Activated CD8-positive, alpha-beta T cell treated with anti-CD3 and anti-CD28 coated beads for 36 hours (primary cell): ENCODE measurements at places on chromosomes 5 and 9.
A peak's percentile ranks its signal among the peaks of the same experiment; 100 is the strongest.

GRCh38 chr5:147375151-147375550 is 134.7 kb downstream of the DPYSL3 start:
- DNase-seq: no peak

GRCh38 chr9:132806723-132807421 is 71.2 kb downstream of the AK8 start:
- DNase-seq: no peak

- no peak for DNase-seq
These were observed 33.9 kb downstream of the PRELID2 start for GRCh38 chr5:145801195-145801594.

GRCh38 chr5:136891175-136891972 is 526.0 kb upstream of the TRPC7 start:
- no peak for DNase-seq

DNA sequence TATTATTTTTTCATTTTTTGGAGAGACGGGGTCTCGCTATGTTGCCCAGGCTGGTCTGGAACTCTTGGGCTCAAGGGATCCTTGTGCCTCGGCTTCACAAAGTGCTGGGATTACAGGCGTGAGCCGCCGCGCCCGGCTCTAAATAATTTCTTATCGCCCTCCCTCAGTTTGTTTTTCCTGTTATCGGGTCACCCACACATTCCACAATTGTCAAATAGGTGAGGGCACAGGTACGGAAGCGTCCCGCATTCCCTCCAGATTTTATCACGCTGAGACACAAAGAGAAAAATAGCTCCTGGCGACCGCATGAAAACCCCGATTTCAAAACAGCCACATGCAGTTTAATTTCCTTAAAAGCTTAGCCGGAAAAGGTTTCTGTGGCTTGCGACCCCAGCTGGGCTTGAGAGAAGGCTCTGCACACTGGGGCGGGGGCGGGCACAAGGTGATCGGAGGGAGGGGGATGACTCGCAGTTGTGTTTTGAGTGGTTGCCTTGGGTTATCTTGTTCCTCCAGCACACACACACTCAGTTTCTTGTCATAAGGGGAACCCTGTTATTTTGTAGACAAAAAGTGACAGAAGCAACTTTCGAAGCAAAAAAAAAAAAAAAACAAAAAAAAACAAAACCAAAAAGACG is 717 bp upstream of the IQGAP2 start:
- DNase-seq: peak; percentile 96

- DNase-seq: no peak
These were observed 103.2 kb downstream of the USP20 start for GRCh38 chr9:129938291-129938979.

- DNase-seq: no peak
These were observed 42.6 kb upstream of the SPATA31D4 start for GRCh38 chr9:81885602-81886001.

GRCh38 chr5:74665273-74665672 is 19.8 kb upstream of the HEXB start:
- DNase-seq: no peak

GRCh38 chr5:170655476-170655875 is 128.0 kb upstream of the GABRP start:
- DNase-seq: no peak

DNA sequence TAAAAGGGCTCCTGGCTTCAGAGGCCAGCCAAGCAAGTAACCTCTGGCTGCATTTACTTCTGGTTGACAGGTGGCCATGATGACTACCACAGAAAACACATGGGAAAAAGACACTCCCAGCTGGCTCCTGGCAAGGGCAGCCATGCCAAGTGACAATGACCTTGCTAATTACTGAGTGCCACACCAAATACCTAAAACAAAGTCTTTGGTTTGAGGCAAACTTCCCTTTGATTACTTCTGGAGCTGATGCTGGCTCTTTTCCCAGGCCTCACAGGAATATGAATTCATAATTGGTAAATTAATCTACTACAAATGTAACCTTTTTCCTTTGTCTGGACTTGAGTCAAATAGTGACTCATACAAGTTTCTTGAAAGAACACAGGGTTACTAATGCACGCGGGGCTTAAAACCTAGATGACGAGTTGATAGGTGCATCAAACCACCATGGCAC is 61.0 kb downstream of the LPAR1 start:
- no peak for DNase-seq

- peak; percentile 19 for DNase-seq
These were observed 588.3 kb downstream of the RAB3C start for GRCh38 chr5:59171131-59171530.

DNA sequence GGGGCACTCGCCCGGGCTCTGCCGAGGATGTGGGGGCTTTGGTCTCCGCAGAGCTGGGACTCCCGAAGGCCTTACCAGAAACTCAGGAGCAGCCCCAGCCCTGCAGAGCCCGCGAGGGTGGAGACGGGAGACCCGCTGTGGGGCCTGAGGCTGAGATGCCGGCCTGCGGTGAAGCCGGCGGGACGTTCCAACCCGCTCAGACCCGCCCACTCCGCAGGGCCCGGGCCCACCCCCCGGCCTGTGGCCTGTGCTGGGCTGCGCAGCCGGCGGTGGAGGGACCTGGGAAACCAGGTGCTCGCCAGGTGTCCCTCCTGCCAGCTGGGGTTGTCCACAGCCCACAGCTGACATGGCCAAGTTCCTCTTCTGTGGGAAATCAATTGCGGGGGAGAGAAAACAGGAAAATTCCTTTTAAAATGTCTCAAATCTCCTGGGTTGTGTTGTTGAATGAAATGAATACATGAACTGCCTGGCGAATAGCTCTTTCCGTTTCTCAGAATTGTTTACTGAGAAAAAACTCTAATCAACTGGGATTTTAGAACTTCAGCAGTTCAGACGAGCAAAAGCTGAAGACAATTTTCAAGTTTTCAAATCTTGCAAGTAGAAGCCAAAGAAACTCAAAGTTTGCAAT is 49.0 kb upstream of the IRX4 start:
- no peak for DNase-seq

GRCh38 chr9:119282476-119283077 is 86.7 kb downstream of the BRINP1 start:
- no peak for DNase-seq

- no peak for DNase-seq
These were observed 8.1 kb downstream of the MCIDAS start for GRCh38 chr5:55218967-55219366.

DNA sequence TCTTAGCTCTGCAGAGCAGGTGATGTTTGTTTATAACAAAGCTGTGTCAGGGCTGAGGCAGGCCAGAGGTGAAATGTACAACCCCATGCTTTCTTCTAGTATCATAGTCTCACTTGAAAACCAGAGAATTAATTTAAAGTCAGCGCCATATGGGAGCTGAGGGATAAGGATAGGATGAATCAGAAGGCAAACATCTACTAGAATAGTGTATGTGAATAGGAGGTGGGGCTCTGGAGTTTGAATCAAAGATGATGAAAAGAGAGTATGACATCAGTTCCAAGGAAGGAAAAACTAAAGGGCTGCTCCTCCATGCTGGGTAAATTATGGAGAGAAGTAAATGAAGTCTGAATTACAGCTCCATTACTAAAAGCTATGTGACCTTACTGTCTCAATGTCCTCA is 441.5 kb downstream of the RASEF start:
- DNase-seq: no peak

- no peak for DNase-seq
These were observed 686.5 kb upstream of the COX7C start for GRCh38 chr5:85931220-85931619.
